ENCODE measurements at places on chromosomes 6 and 20.

DNA sequence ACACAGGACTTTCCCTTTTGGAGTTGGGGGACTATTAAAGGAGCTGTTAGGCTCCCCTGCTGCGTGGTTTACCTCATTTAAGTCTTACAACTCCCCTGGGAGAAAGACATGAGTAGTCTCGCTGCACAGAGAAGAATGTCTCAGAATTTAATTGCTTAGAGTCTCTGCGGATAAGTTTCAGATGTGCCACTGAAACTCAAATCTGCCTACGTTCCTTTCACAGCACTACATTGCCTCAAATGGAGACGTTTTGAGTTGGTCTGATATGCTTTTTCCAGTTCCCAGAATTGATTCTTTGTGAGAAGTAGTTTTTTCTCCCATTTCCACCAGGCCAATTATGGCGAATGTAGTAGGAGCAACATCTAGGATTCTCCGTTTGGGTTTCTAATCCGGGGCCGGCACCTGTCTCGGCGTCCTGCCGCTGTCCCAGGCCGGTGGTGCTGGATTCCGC is 532 bp upstream of the SLC35F1 start:
- no peak for DNase-seq

- no peak for DNase-seq
Measured at GRCh38 chr6:3415082-3415453, 41.8 kb downstream of the SLC22A23 start.

- DNase-seq, result no peak
Measured at GRCh38 chr6:81769824-81770223, 17.3 kb upstream of the TENT5A start.

GRCh38 chr20:35551503-35551902 is 9.6 kb downstream of the ERGIC3 start:
- DNase-seq, result no peak

DNA sequence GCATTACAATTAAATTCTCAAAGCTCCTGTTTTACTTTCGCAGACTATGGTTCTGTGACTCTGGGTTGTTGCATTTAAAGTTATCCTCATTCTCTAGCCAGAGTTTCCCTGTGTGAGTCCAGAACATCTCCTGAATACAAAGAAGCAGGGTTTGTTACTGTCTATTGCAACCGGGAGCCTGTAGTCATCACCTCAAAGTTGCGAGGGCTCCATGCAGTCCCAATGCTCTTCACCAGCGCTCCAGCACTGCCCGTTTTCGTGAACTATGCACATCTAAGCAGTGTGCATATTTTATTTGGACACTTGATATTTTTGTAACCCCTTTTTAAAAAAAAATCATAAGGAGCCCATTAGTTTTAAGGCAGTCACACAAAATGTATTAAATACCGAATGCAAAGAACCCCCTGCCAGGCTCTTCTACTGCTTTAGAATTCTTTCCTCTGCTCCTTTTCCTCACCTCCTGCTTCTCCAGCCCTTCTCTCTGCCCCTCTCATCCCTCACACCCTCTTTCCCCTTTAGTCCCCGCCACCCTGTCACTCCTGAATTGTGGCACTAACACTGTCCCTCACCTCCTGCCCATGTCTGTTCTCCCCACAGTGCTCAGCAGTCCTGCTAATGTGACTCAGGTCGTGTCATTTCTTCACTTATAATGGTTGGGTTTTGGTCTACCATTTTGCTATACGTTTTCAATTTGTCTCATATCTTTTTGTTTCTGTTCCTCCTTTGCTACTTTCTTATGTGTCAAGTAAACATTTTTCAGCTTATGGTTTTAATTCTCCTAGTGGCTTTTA is 1.1 kb upstream of the HLA-C start:
- DNase-seq, result no peak

DNA sequence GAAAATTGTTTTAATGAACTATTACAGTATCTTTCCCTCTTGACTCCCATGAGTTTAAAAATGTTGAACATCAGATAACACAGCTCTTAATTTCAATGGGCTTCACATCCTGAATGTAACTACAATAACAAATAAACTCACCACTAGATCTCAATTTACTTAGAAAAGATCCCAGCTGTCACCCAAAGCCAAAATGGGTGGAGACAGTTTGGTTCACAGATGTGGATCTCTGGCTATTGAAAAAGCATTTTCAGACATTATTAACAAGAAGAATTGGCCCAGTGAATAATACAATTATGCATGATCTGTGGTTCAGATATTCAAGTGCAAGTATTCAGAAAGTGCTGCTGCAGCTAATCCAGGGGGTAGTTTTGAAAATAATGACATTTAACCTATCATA is 184.7 kb upstream of the RALGAPA2 start:
- DNase-seq, result no peak

- no peak for DNase-seq
Measured at GRCh38 chr6:20882014-20882413, 347.8 kb downstream of the CDKAL1 start.

DNA sequence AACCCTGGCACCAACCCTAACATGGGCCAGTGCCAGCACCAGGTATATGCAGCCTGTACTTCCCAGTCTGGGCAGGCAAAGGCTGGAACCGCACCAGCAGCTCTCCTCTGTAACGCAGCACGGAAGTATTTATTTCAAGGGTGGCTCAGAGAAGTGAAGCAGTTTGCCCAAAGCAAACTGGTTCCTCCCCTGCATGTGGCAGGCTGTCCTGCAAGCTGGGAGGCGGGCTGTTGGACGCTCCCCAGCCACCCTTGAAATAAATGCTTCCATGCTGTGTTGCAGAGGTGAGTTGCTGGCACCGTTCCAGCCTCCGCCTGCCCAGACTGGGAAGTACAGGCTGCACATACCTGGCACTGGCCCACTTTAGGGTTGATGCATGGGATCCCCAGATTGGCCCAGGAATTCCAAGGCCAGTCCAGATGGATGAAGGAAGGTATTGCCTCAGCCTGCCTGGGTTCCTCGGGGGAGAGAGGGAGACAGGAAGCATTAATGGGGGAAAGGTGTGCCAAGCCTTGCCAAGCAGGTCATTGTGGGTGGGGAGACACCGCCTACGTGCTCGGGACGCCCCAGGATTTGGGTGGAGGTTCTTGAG is 49.8 kb downstream of the PPARD start:
- no peak for DNase-seq

DNA sequence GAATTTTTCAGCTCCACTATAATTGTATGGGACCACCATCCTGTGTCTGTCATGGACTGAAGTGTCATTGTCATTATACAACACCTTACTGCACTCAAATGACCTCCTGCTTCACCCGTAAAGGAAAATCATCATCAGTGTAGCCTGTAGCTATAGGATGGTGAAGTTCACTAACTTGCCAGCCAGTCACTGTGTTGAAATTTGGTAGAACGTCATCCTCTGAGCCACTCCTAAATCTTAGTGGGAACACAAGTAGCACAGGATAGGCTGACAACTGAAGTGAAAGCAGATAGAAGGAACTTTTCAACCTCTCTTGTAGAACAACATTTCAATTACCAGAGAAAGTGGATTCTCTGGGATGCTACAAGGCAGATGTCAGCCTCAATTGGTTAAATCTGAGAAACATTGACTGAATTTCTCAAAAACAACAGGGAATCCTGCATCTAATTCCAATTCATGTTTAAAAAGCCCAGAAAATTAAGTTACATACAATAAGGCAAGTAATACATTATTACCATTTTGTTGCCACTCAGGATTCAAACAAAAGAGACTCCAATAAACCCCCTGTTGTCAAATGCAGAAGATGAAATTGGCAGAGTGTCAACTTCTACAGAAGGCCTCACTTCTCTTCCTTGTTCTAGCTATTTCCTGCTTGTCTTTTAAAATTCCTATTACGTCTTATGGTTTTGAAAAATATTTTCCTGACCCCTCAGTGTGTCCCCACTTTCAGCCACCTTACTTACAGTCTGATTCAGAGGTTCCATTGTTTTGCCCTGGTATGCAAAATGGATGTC is 647.9 kb upstream of the AGPAT4 start:
- no peak for DNase-seq

GRCh38 chr6:134873500-134874388 is 76.2 kb downstream of the ALDH8A1 start:
- no peak for DNase-seq

DNA sequence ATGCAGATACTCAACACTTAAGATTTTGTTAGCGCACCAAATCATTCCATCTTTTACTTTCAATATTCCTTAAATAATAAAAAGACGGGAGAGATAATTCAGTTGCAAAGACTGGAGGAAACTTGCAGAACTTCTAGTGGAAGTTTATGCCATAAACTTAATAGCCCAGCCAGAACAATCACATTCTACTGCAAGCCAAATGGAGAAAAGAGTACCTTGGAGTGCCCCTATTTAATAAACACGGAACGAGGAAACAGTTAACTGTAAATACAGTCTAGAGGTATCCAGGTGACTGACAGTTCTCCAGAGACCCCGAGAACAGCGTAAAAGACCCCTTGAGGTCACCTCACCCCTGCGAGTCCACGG is 635 bp downstream of the SLC35B3 start:
- no peak for DNase-seq

- no peak for DNase-seq
Measured at GRCh38 chr6:41704656-41705310, 30.6 kb downstream of the TFEB start.

DNA sequence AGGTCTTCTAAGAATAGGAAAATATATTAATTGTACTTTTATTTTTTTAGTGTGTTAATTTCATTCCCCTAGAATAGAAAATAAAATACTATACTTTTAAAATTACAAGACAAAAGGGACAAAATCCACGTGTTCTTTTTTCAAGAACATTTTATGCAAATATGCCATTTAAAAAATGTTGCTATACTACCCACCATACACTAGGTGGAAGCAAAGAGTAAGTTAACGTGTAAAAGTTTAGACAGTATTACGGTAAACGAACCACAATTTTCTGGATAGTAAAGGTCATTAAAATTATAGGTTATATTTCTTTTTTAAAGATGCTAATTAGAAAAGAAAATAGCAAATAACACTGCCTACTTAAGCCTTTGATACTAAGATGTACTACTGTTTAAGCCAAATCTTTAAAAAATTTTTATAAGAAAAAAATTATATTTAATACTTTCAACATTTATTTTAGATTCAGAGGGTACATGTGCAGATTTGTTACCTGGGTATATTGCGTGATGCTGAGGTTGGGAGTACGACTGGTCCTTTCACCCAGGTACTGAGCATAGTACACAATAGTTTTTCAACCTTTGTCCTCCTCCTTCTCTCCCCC is 287.6 kb downstream of the PHF3 start:
- DNase-seq, result no peak

DNA sequence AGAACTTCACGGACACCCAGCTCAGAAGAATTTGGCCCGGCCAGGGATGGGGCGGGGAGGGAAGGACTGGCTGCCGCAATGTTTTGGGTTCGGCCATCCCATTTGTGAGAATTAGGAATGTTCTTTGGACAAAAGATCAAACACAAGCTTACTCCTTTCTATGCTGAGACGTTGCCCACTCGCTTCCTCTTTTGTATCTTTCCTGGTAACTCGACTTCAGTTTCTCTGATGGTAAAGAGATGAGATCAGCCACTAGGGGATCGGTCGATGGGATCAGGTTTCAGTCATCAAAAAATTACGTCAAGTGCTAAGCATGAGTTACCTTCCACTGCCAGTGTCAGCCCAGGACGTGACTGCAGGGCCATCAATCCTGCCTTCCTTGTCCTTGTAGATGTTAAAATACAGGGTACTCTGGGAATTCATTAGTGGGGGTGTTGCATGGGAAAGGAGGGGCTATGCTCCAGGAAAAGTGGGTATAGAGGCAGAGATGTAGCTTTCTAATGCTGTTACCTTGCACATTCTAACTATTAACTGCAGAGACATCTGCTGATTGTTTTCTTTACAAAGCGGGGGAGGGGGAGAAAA is 190.2 kb downstream of the TSHZ2 start:
- no peak for DNase-seq

DNA sequence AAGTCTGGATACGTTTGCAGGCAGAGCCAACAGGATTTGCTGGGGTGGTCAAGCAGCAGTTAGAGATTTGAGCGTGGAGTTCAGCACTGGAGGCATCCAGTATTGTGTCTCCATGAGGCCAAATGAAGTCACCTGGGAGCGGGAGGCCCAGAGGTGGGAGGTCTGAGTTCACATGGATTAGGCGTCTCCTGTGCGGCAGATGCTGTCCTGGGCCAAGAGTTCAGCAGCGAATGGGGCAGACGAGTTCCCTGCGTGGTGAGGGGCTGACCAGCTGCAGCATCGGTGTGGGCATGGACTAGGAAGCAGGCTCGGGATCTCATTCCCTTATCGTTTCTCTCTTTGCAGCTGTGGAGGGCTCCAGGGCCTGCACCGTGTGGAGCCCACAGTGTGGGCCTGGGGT is 66.2 kb downstream of the BCAS4 start:
- no peak for DNase-seq

DNA sequence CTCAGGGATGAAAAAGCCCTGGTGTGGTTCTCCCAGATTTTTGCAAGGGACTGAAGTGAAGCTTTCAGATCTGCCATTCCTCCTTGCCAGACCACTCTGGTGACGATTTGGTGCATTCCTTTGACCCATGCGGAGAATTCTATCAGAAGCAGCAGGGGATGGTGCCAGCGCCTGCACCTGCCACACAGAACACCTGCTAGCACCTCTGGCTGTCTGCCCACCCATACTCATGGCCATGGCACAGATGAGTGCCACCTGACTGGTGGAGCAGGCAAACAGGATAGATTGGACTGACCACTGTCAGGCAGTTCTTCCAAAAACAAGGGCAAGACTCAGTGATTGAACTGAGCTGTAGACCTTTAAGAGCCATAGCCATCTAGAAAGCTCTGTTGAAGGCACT is 107.1 kb downstream of the CDYL start:
- DNase-seq, result no peak

GRCh38 chr20:17628101-17628841 is 53.8 kb downstream of the RRBP1 start:
- no peak for DNase-seq

DNA sequence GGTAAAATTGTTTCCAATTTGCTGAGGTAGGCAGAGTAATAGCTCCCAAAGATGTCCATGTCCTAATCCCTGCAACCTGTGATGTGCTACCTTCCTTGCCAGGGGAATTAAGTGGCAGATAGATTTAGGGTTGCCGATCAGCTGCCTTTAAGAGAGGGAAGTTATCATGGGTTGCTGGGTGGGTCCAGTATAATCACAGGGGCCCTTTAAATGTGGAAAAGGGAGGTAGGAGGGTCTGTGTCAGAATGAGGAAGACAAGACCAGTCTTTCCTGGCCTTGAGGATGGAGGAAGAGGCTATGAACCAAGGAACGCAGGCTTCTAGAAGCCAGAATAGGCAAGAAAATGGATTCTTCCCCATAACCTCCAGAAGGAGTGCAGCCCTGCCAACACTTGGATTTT is 50.7 kb downstream of the CTCFL start:
- no peak for DNase-seq

- DNase-seq, result no peak
Measured at GRCh38 chr20:47429409-47429808, 72.3 kb upstream of the NCOA3 start.

DNA sequence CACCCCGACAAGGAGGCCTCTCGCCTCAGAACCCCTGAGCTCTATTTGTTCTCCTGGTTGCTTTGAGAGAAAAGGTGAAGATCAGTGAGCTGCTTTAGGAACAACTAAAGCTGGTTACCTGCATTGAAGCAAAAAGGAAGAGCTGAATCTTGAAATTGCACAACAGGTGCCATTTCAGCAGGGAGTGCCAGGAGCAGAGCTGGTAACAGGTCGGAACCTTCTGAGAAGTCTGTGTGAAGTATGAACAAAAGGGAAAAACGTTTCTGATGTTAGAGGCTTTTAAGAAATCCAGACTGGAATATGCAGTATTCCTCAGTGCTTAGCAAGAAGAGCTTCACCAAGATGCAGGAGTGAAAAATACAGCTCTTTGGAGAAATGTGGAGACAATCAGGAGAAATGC is 164.0 kb downstream of the TMEM242 start:
- no peak for DNase-seq

GRCh38 chr6:2976571-2977085 is 5.3 kb upstream of the SERPINB6 start:
- no peak for DNase-seq

GRCh38 chr20:1943275-1944002 is 48.2 kb downstream of the SIRPA start:
- no peak for DNase-seq

Data from cerebellar nuclear complex (tissue), 1 donor.